ENCODE measurements at places on chromosomes 11 and 22.
A peak's percentile ranks its signal among the peaks of the same experiment; 100 is the strongest.

DNA sequence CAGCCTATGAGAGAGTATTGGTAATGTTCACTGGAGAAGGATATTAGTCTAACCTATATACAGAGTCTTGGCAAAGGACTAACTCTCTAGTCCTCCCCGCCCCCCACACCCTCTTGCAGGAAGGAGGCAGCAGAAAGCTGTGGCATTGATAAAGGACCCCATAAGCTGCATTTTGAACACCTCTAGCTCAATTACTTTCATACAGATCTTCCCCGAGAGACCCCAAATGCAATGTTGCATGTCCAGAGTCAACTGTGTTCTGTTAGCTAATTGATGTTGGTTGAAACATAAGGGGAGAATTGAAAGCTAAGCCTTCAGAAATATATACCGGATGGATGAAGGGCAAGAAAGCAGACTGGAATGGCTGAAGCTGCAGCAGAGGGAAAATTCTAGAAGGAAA lies 2.8 kb downstream of the MAP6 start:
- DNase-seq, result no peak

GRCh38 chr22:43197271-43197941 lies 10.5 kb upstream of the TTLL12 start:
- DNase-seq, result no peak

DNA sequence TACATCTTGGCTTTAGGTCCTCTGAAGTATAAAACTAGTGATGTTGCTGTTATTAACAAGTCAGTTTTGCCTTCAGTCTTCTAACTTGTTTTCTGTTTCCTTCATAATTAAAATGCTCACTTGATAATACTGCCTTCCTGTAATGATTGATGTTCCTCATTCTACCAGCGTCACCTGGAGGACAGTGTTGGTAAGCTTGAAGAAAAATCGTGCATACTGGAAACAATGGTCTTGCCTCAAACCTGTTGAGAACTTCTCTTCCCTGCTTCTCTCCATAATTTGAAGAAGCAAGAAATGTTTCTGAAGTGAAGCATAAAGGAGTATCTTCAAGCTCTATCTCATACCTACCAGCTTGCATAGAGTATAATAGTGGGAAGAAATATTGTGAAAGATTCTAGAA lies 3.0 kb downstream of the YWHAH start:
- DNase-seq, result peak; percentile 62

- DNase-seq, result no peak
These were observed 14.1 kb downstream of the CSDC2 start for GRCh38 chr22:41574847-41575381.

DNA sequence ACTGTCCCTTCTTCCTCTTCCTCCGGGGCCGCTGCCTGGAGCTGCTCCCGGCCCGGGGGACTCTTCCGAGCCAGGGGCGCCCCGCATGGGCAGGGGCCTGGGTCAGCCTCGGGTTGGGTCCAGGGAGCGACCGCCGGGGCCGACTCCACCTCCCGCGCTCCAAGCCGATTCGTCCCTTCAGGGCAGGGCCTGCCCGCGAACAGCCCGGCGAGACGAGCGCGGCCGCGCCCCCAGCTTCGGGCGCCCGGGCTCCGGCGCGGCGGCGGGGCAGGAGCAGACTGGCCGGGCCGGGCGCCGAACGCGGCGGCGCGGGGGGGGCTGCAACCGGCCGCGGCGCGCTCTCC lies at the start of gene LARGE1:
LARGE1 (minus strand) TSS at position 280 of the 344 bp plus-strand sequence.
- no peak for DNase-seq

GRCh38 chr11:62556875-62557631 lies 10.4 kb upstream of the AHNAK start:
- DNase-seq, result peak; percentile 78

- DNase-seq, result no peak
These were observed 15.7 kb downstream of the TSPAN32 start for GRCh38 chr11:2317354-2318050.

DNA sequence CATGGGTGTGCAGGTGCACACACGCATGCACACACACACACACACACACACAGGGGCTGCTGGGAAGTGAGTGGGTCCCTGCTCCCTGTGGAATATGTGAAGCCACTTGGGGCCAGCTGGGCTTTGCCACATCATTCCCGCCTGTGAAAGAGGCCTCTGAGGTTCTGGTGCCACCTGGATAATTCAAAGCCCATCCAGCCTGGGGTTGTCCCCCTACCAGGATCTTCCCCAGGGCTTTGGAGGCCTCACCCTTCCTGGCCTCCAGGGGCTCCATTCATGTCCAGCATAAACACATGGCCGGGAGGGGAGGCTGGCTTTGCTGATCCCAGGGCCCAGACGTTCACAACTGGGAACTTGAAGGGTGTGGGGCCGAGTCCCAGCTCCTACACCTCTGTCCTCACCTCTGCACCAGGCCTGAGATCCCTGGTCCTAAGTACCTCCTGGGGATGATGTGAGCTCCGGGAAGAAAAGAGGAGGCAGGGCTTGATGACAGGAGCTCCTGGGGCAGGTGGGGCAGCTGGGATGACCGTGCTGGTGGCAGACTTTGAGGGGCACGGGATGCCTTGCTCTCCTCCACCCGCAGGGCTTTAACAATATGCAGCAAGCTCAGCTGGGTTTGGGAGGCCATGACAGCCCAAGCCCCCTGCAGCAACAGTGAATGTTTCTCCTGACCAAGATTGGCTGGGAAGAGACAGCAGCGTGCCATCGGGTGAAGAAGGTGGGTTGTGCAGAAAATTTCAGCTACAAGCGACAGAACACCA lies 14.2 kb downstream of the LINC01488 start:
- DNase-seq, result no peak

GRCh38 chr11:46972343-46972742 lies 35.8 kb downstream of the CSTPP1 start:
- DNase-seq, result no peak

- peak; percentile 56 for DNase-seq
These were observed 81.9 kb upstream of the CRTAM start for GRCh38 chr11:122756417-122756816.

DNA sequence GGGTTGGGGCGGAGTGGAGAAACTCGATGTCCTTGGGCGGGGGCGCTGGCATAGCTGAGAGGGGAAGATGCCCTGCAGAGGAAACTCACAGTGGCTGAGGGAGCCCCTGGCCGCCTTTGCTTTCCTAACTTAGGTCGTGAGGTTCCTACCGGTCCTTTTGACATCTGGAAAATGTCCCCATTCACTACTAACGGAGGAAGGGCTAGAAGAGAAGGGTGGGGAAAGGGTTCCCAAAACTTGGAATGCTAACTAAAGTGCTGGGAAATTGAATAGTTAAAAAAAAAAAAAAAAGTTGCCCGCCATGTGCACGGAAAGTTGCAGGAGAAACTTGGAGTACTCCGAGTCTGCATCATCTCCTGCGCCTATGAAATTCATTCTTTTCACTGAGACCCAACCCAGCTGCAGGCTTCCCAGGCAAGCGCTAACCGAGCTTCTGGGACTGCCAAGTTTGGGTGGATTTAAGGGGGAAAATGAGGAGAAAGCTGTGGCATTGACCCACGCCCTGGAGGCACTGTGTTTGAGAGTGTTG lies 796 bp downstream of the TIMP3 start:
- DNase-seq, result no peak

DNA sequence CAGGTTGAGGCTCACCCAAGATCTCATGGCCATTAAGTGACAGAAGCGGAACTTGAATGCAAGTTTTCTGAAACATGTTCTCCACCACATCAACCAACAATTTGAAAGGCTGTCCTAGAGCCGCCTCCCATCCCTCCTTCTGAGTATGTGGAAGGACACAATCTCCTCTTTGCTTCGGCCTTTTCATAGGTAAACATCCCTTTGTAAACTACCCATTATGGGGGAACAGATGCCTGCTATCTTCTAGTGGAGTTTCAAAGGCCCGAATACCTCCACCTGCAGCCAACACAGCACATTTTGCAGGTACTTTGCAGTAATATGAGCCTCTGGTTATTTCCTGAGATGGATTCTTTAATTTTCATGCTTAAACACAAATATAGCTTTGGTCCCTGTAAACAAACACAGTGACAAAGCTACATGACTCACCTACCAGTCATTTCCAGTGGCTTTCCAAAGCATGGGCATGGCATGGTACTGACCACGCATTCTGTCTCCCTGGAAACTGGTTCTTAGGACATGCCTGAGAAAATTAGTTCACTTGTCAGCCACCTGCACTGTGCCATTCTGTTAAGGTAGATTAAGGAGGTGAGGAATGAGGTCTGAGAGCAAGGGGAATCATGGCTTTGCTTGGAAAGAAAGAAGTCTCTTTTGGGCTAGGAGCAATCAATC lies 60.2 kb downstream of the EHF start:
- no peak for DNase-seq

DNA sequence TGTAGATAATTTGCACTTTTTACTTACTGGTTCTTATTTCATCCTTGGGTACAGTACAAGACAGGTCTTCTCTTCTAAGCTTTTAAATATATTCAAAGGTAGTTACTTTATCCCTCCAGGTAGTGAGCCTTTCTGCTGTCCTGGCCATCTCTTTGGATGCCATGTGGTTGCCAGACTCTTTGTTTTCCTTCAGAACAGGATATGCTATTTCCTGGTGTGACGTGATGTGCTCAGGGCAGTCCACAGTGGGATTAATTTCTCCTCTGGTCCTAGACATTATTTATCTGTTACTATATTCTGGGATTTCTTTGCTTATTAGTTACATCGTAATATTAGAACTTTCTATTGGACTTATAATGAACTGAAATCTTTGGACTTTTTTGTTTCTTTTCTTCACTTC lies 63.7 kb downstream of the PPP6R3 start:
- no peak for DNase-seq

DNA sequence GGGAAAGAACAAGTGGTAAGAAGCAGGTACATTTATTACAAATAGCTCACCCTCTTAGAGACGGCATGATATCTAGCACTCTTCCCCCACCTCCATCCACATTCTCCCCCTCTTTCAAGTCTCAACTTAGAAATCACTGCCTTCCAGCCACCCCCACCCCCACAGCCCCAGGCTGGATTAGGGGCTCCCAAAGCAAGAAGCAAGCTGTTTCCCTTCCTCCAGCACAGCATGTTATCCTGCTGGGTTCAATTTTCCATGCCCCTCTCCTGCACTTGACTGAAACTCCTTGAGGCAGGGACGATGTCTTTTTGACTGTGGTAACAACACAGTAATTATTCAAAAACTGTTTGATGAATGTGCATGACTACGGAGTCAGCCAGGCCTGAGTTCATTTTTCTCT lies 350.7 kb downstream of the LARGE1 start:
- no peak for DNase-seq

DNA sequence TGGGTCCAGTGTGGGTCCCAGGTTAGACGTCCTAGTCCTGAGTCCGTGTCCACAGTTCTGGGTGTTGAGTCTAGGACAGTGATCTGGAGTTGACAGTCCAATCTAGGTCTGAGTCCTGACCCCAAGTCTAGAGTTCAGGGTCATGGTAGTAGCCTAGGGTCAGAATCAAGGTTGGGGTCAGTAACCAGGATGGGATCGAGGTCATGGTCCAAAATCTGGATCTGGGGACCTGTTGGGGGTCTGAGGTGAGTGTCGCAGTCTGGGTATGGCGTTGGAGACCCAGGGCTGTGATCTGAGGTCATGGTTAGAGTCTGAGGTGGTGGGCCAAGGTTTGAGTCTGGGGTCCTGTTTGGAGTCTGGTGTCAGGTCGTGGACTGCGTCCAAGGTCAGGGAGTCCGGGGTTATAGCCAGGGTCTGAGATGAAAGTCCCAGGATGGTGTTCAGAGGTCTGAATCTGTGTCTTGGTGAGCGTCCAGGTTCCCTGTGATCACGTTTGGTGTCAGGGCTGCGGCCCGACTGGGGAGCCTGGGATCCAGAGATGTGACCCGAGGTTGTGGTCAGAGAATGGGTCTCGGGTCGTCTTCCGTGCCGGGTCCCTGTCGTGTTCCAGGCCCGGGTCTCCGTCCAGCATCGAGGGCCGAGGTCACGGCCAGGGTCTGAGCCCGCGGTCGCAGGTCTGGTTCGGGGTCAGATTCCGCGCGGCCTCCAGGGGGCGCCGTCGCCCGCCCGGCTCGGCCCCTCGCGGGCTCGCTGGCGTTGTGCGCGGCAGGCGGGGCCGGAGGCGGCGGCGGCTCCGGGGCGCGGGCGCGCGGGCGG lies 432 bp upstream of the GRK2 start:
- DNase-seq, result peak; percentile 63

- DNase-seq, result no peak
These were observed 12.0 kb downstream of the GUCY1A2 start for GRCh38 chr11:107006076-107006833.

DNA sequence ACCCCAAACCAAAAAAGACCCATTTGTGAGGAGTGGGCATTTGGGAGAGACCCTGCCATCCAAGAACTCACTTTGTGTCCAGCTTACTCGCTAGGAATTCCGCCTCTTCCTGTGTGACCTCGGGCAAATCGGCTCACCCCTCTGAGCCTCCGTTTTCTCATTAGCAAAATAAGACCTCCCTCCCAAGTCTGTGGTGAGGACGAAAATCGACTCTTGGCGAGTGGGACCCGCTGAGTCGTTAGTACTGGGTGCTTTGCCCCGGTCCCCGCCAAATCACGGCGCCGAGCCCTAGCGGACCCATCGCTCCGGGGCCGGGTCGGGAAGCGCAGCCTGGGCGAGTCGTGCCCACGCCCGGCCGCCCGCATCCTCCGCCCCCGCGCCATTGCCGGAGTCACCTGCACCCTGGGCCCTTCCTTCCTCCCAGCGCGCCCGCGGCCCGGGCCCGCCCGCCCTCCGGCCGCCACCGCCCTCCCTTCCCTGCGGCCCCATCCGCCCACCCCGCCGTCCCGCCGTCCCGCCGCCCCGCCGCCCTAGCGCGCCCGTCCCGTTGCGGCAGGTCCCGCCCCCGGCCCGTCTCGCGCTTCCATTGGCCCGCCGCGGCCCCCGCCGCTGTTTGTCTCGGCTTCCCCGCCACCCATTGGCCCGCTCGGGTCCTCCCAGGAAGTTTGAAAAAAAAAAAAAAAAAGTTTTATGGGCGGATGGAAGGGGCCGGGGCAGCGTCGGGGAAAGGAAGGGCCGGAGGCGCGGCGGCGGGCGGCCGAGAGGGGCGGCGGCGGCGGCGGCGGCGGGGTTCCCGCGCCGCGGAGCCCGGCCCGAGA lies 48.9 kb downstream of the TRIOBP start:
- DNase-seq, result peak; percentile 81

DNA sequence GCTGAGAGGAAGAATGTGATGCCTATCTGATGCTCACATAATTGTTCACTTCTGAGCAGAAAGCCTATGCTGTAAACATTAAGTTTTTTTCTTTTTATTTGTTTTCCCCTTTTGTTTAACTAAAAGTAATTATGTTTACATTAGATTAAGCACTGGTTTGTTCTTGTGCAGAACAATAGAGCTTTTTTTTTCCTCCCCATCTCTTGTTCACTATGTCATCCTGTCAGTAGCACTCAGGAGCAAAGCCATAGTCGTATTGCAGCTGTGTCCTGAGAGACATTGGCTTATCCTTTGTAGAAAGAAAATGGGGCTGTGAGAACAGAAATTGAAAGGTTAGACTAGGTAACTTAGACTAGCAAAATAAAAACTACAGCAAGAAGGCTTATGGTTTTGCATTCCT lies 301.8 kb upstream of the RAG2 start:
- no peak for DNase-seq

Data from CD4-positive, alpha-beta T cell treated with Interleukin-4 for 4 hours (primary cell).